ELR (cell line): ENCODE measurements at places on chromosomes 3 and 15.
A peak's percentile ranks its signal among the peaks of the same experiment; 100 is the strongest.

DNA sequence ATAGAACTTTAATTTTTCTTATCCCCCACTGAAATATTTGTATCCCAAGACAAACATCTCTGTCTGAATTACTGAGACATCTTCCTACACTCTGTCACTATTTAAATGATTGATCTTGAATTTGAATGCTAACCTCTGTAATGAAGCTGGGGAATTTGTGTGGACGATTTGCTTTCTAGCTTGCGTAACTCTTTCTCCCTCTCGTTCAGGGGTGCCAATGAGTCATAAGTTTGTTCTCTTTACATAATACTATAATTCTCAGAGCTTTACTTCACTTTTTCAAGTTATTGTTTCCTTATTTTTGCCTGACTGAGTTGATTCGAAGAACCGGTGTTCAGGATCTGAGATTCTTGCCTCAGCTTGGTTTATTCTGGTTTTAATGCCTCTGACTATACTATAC is 783.3 kb upstream of the CADM2 start:
- DNase-seq, result no peak

- DNase-seq, result peak; percentile 78
Observed at GRCh38 chr3:172280406-172281051, 167.7 kb downstream of the GHSR start.

DNA sequence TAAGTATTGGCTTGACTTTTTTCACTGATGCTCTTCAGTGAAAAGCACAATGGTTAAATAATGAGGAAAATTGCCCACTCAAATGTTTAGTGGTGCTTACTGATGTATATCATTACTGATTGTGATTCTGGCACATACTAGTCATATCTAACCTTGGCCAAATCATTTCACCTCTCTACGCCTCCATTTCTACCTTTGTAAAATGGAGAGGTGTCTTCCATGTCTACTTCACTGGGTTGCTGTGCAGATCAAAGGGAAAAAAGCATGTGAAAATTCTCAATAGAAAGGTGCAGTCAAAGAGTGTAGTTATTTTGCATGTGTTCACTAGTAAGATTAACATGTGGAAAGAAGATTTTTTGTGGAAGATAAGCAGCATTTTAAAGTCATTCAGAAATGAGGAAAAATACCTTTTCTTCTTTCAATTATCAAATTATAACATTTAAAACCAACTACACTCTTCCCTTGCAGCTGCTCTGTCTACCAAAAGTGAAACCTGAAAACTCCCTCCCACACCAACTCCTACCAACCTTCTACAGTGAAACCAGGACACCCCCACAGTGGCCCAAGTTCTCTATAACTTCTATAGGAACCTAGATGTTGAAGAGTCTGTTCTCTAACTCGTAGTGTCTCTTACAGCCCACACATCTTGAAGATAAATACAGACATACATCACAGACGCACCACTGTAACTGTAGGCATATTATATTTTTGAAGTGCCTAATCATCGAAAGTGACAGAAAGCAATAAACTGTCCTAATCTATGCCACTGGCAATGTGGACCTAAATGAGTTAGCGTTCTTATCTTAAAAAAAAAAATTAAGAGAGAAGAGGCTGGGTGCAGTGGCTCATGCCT is 1.4 kb downstream of the CD200R1 start:
- no peak for DNase-seq

DNA sequence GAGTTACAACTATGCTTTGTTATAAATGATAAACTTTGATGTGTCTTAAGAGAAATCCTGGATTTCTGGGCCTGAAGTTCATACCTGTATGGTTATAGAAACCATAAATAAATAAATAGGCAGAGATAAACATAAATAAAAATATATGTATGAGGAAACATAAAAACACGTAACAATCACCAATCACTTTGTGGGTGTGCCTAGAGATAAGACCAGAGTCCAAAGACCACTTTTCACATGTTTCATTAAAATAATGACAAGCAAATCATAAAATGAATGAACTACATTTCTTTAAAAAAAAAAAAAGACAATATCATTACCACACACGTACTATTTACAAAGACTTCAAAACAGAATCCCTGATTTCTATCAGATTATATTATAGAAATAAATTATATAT is 14.1 kb downstream of the PIK3R4 start:
- no peak for DNase-seq

- no peak for DNase-seq
Observed at GRCh38 chr3:68458581-68458980, 473.8 kb downstream of the TAFA4 start.

DNA sequence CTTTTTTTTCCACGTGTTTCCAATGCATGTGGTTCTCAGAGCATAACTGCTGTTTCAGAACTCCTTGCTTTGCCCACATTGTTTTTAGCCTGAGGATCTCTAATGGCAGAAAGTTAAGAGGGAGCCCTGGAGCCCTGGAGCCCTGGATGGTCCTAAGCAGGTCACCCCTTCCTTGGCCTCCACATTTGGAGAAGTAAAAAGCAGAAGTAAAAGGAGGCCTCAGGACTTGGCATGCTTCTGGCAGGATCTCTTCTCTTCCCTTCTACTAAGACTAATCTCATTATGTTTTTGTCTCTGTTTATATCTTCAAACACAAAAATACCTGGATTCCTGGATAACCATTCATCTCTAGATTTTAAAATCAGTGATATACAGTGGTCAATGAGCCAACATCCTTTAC is 50.1 kb downstream of the P2RY1 start:
- no peak for DNase-seq

GRCh38 chr15:59002418-59002859 is 15.0 kb downstream of the RNF111 start:
- DNase-seq, result no peak

- no peak for DNase-seq
Observed at GRCh38 chr3:151331696-151332095, 2.3 kb upstream of the P2RY13 start.

- DNase-seq, result no peak
Observed at GRCh38 chr3:18809640-18810305, 338.5 kb upstream of the KCNH8 start.

GRCh38 chr15:68693071-68693470 is 114.3 kb downstream of the CORO2B start:
- DNase-seq, result peak; percentile 21

GRCh38 chr3:115689928-115690327 is 66.6 kb downstream of the GAP43 start:
- no peak for DNase-seq

- peak; percentile 19 for DNase-seq
Observed at GRCh38 chr3:33278163-33278562, 921 bp downstream of the FBXL2 start.

GRCh38 chr15:98980899-98981228 is 26.7 kb downstream of the PGPEP1L start:
- DNase-seq, result no peak

DNA sequence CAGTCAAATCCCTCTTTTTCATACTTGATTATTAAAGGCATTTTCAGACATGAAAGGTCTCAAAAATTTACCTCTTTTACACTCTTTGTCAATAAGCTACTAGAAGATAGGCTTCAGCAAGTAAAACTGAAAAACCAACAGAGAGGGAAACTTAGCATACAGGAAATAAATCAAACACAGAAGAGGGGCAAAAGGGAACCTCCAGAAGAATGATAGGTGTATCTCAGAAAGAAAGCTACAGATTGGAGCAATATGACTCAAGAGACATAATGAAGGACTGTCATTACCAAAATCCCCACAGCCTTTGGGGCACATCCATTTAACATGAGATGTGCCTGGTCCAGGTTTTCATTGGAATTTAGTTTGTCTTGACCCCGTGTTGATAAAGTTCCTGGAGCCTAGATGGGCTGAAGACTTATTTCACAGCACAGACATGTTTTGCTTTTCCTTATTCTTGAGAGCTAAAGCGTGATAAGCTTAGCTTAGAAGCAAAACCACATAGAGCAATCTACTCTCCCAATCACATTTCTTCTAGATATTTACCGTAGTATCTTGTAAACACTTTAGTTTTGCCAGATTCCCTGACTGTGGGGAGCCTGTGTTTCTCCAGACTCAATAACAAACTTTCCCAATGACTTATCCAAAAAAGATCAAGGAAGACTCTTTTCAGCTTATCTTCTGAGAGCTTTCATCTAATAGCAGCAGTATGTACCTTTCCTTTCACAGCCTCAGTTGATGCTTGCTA is 11.7 kb downstream of the LRRFIP2 start:
- DNase-seq, result no peak

DNA sequence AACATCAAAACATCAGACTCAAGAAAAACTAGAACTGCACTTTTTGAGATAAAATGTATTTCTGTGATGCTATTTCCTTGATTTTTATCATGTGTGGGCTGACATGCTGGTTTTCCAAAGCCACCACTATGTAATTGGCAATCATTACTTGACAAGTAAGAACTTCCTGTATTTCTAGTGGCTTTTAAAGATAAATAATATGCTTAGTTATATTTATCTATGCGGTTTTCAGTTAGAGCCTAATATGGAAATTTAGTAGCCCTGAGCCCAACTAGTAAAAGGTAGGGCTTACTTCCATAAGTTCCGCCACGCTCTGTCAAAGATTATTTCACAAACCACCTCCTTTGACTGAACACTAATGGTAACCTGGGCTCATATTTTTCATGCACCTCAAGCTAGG is 91.6 kb downstream of the PPARG start:
- no peak for DNase-seq

DNA sequence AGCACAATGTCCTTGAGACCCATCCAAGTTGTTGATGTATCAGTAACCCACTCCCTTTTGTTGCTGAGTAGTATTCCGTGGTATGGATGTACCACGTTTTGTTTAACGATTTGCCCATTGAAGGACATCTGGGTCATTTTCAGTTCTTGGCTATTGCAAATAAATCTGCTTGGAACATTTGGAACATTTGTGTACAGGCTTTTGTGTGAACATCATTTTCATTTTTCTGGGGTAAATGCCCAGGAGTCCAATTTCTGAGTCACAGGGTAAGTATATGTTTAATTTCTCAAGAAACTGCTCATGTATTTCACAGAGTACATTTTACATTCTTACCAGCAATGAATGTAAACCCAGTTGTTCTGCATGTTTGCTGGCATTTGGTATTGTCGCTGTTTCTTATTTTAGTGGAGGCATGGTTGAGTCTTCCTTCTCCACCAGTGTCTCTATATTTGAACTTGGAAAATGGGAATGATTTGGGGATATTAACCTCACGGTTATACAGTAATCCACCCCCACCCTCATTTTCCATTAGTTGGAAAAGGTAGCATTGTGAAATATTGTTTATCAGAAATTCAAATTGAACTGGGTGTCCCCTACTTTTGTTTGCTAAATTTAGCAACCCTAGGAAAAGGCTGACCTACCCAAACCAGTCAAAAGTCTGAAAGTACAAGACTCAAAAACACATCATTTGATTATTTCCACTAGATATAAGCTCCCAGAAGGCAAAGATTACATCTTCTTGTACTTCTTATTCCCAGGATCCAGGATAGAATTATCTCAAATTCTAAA is 30.8 kb downstream of the POMGNT2 start:
- no peak for DNase-seq

DNA sequence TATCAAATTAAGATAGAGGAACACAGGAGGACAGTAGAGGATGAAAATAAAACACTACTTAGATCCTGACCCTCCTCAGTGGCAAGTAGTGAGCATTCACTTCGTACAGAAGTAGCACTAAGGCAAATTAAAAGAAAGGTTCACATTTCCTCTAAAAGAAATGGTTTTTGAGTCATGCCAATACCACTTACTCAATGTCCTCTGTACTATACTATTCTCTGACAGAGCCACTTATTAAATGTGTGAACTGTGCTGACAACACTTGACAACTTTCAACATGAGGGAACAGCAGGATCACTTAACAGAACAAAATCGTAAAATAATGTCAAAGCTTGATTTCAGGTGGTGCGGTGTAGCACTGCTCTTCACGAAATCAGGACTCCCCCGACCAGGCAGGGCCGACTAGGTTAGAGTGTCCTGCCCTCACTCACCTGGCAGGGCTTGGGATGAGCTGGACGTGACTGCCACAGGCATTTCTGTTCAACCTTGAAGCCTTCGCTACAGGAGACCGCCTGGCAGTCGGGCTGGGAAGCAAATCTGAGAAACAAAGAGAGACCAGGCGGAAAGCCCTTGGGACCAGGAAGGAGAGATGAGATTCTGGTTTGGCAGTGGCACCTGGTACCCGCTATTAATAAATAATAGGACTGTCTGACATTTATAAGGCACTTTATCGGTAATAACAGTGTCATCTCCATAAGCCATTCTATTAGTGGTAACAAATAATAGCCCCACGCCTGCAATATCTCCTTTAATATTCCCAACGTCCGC is 611 bp upstream of the SLC27A2 start:
- no peak for DNase-seq

- no peak for DNase-seq
Observed at GRCh38 chr3:179375091-179375999, 27.8 kb downstream of the MFN1 start.

DNA sequence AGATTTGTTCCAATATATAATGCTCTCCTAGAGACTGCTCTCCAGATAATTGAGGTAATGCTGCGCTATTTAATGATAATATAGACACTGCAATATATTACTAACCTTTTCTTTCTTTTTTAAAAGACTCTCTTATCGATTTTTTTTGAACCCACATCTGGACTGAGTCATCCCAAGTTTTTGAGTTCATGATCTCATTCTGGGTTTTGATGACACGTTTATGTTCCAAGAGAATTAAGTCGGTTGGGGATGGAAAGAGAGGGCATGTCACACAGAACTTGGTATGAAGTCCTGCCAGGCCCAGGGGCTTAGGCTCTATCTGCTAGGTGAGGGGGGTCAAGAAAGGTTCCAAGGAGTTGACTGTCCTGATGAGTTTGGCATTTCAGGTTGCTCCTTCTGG is 431.1 kb downstream of the MFSD1 start:
- DNase-seq, result peak; percentile 31

DNA sequence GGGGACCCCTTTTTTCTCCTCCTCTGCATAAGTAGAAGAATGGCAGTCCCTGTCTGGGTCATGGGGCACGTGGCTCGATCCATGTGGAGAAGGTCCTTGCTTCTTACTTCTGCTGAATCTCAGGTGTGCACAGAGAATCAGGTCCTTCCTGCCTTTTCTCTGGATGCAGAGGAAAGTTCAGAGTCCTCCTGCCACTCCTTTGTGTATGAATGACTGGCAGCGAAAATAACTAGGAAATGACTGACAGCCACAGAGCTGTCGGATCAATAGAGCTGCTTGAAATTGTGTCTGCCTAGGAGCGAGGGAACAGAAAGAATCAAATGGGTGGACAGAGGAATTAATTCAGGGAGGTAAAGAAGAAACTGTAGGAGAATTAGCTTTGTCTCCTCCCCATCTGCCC is 49.6 kb upstream of the ROPN1 start:
- no peak for DNase-seq

GRCh38 chr3:66053550-66054094 is 14.9 kb upstream of the MAGI1 start:
- DNase-seq, result no peak

DNA sequence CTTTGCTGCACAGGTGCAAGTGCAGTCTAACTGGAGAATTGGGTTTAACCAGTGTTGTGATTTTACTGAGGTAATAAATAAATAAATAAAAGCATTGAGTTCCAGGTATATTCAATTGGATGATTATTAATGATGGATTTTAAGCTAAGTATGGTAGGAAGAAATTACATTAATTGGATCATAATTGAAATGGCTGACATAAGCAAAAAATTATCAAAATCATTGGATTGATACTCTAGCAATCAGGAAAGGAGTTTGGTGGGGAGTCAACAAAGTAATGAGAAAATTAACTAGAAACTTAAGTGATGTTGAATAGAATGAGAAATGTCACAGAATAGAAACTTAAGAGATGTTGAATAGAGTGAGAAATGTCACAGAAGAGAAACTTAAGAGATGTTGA is 981.9 kb downstream of the SI start:
- DNase-seq, result no peak
